ENCODE measurements at places on chromosomes 2 and 18.

DNA sequence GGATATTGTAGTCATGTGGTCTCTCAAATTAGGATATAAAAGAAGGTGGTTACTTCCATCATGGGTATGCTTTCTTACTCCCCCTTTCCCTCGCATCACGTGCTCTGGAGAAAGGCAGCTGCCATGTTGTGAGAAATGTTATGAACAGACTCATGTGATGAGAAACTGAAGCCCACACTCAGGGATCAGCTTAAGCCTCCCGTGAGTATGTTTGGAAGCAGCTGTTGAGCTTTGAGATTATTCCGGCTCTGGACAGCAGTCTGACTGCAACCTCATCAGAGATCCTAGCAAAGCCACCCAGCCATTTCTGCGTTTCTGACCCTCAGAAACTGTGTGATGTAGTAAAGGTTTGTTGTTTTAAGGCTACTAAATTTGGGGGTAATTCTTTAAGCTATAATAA is 700.1 kb downstream of the ADCYAP1 start:
- no peak for DNase-seq
- no peak overlapping the region for H3K27ac ChIP-seq
- H3K4me3 ChIP-seq, result no peak overlapping the region

DNA sequence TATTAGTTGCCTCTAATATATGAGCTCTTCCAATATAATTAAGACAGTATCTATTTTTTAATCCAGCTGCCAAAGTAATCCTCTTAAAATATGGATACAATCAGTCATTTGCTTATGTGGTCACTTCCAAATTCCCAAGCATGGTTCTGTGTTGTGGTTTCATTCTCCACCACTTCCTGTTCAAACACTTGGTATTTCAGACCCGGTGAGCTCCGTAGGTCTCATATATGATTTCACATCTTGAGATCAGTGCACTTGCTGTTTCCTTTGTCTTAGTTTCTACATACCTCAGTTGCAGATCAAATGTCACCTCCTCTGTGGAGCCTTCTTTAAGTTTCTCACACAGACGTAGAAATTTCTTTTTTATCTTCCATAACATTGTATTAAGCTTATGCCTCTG is 254.2 kb downstream of the KCNS3 start:
- H3K27ac ChIP-seq, result no peak overlapping the region
- no peak for DNase-seq
- H3K36me3 ChIP-seq, result no peaks in the 10 kb centered on the region
- H3K4me1 ChIP-seq, result no peaks in the 10 kb centered on the region
- no peak overlapping the region for H3K4me3 ChIP-seq

DNA sequence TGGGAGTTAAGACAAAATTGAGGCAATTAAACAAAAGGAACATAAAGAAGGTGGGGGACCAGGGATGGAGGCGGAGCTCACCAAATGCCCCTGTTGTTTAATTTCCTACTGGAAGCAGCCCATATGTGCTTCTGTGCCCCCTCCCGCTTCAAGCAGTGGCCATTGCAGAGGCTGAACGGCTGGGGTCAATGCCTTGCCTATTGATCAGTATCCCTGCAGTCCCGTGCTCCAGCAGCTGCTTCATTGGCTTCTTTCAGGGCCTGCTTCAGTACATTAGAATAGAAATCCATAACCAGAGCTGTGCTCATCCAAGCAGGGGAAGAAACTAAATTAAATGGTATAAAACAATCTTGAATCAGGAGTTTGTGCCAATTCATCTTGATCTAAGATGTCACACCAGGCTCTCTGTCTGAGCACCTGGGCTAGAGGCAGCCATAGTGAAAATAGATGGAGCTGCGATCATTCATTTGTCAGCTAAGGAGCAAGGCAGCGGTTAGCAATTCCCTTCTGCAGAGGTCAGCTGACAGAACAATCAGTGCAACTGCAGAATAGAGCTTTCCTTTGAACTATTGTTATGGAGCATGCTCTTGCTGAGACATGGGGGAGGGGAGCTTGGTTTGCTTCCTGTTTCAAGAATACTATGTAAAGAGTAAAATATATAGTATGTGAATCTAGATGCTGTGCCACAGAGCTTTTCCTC is 222.4 kb downstream of the WDR7 start:
- no peak overlapping the region for H3K4me3 ChIP-seq
- no peak overlapping the region for H3K27ac ChIP-seq
- no peaks in the 10 kb centered on the region for H3K27me3 ChIP-seq

DNA sequence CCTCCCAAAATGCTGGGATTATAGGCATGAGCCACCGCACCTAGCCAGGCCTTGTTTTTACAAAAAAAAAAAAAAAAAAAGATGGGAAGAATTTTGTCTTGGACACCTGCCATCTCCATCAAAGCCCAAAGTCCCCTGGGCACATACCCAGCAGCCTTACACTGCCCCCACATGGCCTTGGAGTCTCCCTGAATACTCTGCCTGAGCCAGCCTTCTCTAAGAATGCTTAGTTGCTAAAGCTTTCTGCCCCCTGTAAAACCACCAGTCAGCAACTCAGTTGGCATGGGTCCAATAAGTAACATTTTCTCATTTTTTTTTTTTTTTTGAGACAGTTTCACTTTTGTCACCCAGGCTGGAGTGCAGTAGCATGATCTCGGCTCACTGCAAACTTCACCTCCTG is 40.6 kb downstream of the SPC25 start:
- no peak overlapping the region for H3K4me3 ChIP-seq
- DNase-seq, result no peak
- H3K36me3 ChIP-seq, result no peaks in the 10 kb centered on the region
- H3K27ac ChIP-seq, result no peak overlapping the region

DNA sequence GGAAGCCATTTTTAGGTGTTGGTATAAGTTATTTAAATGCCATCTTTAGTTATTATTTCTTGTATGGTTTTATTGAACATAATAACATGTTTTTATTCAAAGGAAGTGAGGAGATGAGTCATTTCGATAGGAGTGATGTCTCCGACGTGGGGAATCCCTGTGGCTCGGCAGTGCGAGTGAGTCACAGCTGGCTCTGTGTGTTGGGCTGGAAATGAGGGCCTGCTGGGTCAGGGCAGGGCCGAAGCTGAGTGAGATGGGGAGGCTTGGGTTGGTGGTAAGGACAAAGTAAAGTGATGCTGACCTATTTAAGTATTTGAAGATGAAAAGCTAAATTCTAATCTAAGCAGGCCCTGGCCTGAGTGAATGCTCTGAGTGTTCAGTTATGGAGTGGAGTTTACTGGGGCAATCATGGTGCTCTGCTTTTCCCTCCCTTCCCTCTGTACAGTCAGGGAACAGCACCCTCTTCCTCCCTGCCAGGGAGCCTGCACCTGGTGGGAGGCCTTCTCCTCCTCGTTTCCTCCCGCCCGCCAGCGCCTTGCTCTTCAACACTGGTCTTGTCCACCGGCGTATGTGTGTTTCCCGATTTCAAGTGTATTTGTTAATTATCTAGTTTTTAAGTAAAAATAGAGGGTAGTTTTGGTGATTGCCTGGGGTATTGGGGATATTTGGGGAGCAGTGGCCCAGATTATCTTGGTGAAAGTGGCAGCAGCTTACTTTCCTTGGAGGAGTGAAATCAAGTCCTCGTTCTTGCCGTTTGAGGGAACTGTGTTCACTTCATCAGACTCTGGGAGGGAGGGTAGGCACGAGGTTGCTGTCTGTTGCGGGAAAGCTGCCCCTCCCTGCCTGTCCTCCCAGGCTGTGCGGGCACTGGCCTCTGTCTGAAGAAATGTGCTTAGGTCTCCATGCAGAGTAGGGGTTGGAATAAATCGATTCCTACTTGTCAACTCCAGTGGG is 157.0 kb downstream of the LDLRAD4 start:
- DNase-seq, result peak; percentile 38
- H3K27ac ChIP-seq, result peak overlapping the region; percentile 14
- H3K4me3 ChIP-seq, result no peak overlapping the region
- no peaks in the 10 kb centered on the region for H3K27me3 ChIP-seq
- H3K36me3 ChIP-seq, result no peaks in the 10 kb centered on the region
- H3K4me1 ChIP-seq, result peaks cover 46% of the 10 kb centered on the region
